ENCODE measurements at places on chromosomes 12 and 14.

- no peak for DNase-seq
Observed at GRCh38 chr14:22304326-22304725, 284.7 kb downstream of the DAD1 start.

DNA sequence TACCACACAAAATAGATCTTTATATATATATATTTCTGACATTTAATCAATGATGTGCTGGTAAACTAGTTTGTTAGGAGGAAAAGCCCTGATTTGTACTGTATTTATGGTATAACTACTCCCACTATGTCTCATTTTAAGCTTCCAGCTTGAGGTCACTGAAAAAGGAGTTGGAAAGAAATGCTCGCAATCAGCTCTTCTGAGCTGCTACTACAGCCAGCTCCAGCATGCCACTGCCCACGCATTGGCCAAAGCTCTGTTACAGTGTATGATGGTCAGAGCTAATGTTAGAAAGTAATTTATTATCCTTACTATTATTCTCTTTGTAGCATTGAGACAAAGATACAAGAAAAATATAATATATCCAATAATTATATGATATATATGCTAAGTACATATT, 55.0 kb upstream of the PCED1B start:
- no peak for DNase-seq

DNA sequence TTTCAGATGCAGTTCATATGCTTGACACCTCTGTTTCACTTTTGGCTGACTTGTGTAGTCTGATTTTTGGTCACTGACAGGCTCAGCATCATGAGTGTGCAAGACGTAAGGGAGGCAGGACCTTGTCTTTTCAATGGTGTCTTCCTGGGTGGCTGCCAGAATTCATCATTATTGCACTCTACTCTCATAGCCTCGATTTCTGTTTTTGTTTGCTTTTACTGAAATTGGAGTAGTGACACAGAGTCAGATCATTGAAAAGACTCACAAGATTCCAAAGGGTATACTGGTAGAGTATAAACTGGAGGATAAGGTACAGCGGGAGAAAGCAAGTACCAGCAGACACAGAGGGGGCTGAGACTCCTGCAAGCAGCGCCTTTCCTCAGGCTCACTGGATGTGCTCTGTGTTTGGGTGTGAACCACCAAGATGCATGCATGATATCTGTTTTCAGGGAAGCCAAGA, 126.3 kb upstream of the FGD4 start:
- DNase-seq, result peak; percentile 43

DNA sequence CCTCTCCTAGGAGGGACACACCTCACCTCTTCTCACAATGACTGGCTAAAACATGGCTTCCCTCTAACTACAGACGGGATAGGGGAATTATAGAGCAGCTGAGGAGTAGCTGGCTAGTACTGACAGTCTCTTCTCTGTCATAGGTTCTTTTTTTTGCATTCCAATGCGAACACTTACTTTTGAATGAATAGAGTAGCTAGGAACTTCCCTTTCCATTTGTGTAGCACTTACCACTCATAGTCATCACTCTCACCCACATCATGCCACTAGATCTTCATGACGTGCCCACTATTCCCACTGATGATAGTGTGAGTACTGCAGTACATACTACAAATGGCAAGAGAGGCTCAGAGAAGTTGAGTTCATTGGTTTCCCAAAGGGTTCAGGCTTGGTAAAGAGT, 143.9 kb upstream of the HIF1A start:
- DNase-seq, result no peak

DNA sequence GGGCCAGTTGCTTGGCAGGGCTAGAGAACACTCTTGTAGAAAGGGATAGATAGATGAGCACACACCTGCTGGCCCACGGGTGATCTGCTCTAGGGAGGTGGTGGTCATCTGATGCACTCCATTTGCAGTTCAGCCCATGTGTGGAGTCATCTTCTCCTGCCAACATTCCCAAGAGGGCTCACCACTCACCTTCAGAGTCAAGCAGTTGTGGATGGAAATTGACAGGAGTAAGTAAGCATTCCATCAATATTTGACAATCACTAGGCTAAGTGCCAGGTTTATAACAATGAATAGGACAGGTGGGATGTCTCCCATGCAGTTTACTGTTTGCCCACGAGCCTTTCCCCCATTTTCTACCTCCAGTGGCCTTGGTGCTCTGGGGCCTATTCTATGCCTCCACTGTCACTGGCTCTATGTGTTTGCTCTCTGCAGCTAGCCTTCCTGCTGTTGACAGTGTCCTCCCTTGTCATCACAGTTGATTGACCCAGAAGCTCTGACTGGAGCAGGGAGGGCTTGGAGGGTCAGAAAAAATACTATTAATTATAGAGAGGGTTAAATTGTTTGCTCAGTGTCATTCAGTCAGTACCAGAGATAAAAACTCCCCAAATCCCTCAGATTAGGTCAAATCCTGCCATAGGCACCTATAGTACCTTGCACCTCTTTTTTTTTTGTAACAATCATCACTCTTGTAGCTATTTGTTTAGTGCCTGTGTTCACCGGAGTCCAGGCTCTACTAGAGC, 134.6 kb upstream of the PZP start:
- no peak for DNase-seq

- DNase-seq, result no peak
Observed at GRCh38 chr12:127656266-127656665, 610.7 kb upstream of the TMEM132C start.
